Cortex of kidney (tissue), 1 donor: ENCODE measurements at places on chromosomes 3 and 15.
A peak's percentile ranks its signal among the peaks of the same experiment; 100 is the strongest.

DNA sequence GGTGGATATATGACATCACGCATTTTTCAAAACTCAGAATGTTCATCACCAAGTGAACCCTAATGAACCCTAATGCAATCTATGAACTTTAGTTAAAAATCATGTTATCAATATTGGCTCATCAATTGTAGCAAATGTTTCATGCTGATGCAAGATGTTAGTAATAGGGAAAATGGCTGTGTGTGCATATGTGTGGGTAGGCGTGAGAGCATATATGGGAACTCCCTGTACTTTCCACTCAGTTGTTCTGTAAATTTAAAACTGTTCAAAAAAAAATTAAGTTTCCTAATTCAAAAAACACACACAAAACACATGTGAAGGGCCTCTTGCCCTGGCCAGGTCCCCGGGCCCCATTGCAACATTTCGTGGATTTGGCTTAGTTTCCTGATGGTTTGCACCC, 89.7 kb upstream of the PROK2 start:
- DNase-seq: no peak

- DNase-seq: no peak
Observed at GRCh38 chr15:66948294-66948693, 117.1 kb upstream of the SMAD3 start.

GRCh38 chr3:46093966-46094365, 66.7 kb upstream of the XCR1 start:
- DNase-seq: no peak

DNA sequence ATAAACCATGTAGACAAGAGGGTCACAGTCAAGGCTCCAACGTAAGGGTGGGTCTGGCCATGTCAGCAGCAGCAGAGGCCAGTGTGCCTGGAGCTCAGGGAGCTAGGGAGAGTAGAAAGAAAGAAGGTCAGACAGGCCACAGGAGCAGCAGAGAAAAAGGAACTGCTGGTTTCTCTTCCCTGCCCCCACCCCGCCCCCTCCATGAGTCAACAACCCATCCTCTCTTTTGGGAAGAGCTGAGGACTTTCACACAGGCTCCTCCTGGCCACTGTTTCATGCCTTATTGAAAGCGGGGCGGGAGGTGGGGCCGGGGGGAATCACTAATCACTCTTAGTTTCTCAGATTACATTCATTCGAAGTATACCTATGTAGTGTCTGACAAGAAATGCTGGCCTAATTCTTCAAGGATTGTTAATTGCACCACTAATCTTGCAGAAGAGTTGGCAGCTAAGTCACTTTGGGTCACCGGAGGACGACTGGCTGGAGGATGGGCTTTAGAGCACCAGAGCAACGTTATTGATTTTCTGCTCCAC, 9.1 kb upstream of the SCG3 start:
- no peak for DNase-seq

- DNase-seq: no peak
Observed at GRCh38 chr3:197042539-197042938, 12.9 kb upstream of the MELTF start.

DNA sequence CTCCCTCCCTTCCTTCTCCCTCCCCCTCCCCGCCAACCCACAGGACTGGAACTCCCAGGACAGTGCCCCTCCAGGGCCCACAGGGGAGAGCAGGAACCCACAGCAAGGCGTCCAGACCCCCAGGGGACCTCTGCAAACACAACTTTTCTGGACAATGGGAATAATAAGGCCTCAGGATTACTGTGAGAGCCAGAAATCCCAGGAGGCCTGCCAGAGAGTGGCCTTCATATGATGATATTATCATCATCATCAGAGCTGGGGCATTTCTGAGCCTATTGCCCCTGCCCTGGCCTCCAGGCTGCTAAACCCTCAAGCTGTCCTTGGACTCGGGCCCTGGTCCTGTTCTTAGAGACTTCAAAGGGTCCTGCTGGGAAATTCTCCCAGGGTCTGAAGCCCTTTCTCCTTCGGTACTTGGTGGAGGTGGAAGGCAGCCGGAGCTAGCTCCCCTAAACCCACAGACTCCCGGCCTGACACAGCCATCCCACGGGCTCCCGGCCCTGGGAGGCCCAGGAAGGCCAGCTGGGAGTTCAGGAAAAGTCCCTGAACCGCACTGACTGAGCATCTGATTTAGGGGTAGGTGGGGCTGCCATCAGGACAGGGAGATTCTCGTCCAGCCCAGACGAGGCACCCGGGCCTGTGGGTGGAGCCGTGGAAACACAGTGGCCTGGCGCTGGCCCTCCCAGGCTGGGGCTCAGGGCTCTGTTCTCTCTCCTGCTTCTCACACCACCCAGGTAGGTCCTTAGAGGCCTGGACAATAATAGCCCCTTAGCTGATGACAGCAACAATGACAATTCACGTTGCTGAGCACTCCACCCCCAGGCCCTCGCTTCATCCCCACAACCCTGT, 4.9 kb downstream of the CALML4 start:
- DNase-seq: no peak

DNA sequence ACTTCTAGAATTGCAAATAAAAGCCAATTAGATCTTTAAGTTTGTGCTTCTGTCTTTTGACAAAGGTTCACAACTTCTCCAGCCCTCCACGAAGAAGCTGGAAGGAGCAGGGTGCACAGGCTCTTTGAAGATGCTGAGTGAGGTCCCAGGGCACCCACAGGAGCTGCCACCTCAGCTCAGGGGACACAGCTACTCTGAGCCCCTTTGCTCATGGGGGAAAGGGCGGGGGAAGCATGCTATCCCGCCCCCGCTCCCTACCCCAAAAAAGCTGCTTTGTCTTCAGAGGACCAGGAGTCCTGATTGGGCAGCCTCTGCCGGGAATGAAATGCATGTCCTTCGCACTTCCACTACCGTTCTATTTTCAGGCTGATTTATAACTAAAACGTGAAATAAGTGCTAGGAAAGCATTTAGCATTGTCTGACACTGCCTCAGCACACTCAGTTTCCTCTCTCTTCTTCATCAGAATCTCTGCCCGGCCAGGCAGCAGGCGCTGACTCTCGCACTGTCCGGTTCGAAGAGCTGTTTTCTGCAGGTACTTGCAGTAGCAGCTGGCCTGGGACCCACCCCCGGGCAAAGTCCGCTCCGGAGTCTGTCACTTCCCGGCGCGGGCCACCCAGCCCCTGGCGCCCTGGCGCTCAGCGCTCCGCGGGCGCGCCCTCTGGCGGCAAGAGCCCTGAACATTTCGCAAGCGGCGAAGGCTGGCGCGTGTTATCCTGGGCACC, 45.5 kb upstream of the KLHL25 start:
- peak; percentile 67 for DNase-seq

GRCh38 chr3:120516136-120516535, 65.3 kb upstream of the FSTL1 start:
- no peak for DNase-seq

DNA sequence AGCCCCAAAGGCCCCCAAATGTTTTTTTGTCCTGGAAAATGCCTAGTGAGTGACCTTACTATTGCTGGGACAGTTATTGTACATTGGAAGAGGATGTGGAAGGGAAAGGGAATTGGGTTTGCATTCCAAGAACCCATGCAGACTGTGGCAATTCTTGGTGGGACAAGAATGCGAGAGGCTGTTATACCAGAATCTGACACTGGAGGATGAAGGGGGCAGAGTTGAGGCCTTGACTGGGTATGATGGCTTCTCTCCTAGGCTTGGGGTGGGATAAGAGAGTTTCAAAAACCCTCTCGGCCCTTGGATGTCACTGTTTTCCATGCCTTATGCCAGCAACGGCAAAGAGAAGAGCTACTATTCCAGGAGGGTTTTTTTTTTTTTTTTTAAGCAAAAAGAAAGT, 25.3 kb downstream of the IL16 start:
- no peak for DNase-seq

DNA sequence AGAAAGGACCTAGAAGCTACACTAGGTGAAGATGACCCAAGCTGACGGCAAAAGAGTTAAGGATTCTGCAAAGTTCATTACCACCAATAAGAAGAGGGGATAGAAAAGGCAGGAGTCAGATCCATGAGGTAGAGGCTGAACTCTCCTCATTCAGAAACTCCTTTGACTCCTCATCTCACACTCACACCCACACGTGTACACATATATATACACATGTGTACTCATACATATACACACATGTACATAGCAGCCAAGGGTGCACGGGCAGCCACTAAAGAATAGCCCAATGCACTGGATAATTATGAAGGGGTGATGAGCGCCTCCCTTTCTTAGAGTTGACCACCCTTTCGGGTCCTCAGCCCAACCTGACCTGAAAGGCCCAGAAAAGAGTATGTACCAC, 476.8 kb downstream of the NTRK3 start:
- no peak for DNase-seq

- DNase-seq: no peak
Observed at GRCh38 chr3:80213086-80213485, 445.3 kb upstream of the ROBO1 start.

GRCh38 chr3:37943631-37944314, 46.8 kb upstream of the VILL start:
- DNase-seq: no peak

- no peak for DNase-seq
Observed at GRCh38 chr3:15287565-15288330, 44.6 kb downstream of the SH3BP5 start.

- no peak for DNase-seq
Observed at GRCh38 chr3:115670911-115671310, 47.6 kb downstream of the GAP43 start.

DNA sequence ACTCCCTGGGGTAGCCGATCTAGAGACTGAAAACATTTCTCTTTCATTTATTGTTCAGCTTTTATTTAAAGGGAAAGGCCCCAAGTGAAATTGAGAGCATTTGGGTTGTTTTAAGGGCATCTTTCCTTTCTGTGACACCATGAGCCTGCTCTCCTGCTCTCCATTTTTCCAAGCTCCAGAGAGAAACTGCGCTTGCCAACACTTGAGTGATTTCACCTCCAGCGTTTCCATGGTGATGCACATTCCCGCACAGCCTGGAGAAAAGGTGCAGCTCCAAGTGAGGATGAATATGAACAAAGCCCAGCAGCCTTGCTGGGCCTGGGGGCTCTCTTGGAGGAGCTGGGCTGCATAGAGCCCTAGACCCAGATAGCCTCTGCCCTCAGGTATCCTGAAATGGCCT, 159.2 kb upstream of the PPP2R3A start:
- no peak for DNase-seq
